Neural progenitor cell (in vitro differentiated cells): ENCODE measurements at places on chromosomes 1 and 21. TPM values are rescaled to one million over a fixed set of nuclear protein-coding genes. Genes with fewer than 3 reads are reported as not detected.
A peak's percentile ranks its signal among the peaks of the same experiment; 100 is the strongest.

DNA sequence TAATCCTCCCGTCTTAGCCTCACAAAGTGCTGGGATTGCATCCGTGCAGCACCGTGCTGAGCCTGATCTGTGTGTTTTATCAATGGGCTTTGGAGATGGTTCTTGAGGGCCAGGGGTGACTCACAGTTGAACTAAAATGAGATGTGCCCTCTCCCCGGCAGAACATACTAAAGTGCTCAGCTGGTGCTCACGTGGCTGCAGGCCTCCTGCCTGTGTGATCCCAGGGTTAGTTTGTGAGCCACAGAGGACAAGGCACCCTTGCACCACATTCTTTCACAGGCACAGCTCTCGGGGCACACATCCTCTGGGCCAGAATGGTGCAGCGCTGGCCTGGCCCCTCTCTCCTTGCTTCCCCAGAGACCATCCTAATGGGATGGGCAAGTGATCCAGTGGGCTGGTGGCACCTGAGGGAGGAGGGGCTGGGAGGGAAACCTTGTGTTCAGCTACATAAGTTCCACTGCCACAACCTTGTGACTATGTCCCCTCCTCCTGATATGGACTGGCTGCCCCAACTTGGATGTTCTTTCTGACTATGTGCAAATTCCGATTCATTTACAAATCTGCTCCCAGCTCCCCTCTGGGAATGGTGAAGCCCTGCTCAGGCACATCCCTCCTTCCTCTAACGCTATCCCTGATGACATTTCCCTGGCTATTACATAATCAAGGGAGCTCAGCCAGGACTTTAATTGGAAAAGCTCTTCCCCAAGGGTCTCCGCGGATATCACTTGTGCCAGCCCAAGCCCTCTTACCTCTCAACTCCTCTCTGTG, 197.0 kb upstream of the EDN2 start:
- H3K4me3 ChIP-seq = no peak overlapping the region
- H3K4me1 ChIP-seq = no peaks in the 10 kb centered on the region
- H3K27ac ChIP-seq = no peak overlapping the region
- DNase-seq = no peak
- no peaks in the 10 kb centered on the region for H3K36me3 ChIP-seq

DNA sequence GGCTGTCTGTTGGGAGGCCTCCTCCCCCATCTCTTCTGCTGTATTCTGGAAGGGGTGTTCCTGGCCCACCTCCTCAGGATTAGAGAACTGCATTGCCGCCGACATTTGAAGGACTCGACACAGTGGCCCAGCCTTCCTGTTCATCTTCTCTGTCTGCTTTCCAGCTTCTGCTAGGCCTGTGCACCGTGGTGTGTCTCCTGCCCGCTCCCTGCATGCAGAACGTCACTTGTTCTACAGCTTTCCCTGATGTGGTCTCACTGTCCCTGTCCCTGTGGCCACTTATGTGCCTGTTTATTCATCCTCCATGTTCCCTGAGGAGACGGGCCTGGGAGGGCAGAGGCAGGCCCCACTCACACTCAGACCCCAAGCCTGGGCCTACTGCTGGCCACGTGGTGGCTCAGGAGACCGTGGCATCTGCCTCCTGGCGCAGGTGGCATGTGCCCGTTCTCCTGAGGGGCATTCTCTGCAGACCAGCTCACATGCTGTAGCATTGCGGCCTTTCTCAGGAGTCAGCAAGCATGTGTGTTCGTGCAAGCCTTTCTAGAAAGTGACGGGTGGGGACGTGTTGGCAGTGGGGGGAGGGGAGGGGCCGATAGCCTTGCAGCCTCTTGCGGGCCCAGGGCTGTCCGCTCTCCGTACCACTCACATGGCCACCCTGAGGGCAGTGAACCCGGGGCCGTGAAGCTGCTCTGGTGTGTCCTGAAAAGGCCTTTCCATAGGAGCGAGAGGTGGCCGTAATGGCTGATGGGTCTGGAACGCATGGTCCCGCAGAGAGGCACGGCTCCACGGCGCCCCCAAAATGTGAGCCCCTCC, 35.9 kb downstream of the POFUT2 start:
- no peak overlapping the region for H3K4me3 ChIP-seq
- peaks cover 13% of the 10 kb centered on the region for H3K4me1 ChIP-seq
- H3K27ac ChIP-seq = no peak overlapping the region
- no peaks in the 10 kb centered on the region for H3K36me3 ChIP-seq
- peaks cover 7% of the 10 kb centered on the region for H3K27me3 ChIP-seq

DNA sequence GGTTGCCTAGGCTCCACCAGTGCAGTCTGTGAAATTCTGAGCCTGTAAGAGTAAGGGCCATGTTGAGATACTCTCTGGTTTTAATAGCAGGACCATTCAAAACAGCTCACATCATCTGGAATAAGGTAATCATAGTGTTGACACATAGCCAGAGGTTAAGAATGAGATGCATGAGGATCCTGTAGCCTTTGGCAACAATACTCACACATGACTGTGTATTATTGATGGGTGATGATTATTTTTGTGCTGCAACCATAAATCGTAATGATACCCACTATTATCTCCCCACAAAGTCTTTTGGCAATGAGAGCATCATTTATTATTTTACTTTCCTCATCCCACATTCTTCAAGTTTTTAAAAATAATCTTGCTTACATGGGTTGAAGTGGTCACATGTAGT, 35.5 kb downstream of the KCNK2 start:
- no peak for DNase-seq
- no peaks in the 10 kb centered on the region for H3K27me3 ChIP-seq
- no peak overlapping the region for H3K4me3 ChIP-seq
- H3K4me1 ChIP-seq = no peaks in the 10 kb centered on the region

Gene CYP4B1
- not detected in 2 replicates for total RNA-seq

Gene C8A
- total RNA-seq = not detected in 2 replicates

DNA sequence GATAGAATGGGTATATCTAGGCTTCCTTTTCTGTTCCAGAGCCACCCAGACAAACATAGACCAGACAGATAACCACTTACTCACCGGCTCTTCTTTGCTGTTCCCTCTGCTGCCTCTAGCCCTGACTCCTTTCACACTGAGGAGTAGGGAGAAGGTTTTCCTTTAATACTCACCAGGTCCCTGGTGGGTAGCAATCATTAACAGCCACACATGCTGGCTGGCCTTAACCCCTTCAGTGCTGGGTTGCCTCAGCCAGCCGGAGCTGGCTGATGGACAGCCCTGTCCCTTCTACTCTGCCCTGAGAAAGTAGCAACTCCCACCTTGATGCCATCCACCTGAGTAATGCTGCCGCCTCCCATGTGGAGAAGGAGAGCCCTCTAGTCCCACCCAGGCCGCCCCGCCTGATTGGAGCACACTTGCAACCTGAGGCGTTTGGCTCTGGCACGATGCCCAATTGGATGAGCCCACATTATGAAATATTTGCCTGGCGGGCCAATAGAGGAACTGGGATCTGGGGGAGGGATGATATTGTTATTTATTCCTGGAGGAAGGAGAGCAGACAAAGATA, 71.6 kb downstream of the PLEKHA6 start:
- no peak for DNase-seq
- peaks cover 42% of the 10 kb centered on the region for H3K4me1 ChIP-seq
- H3K36me3 ChIP-seq = no peaks in the 10 kb centered on the region
- no peak overlapping the region for H3K4me3 ChIP-seq

DNA sequence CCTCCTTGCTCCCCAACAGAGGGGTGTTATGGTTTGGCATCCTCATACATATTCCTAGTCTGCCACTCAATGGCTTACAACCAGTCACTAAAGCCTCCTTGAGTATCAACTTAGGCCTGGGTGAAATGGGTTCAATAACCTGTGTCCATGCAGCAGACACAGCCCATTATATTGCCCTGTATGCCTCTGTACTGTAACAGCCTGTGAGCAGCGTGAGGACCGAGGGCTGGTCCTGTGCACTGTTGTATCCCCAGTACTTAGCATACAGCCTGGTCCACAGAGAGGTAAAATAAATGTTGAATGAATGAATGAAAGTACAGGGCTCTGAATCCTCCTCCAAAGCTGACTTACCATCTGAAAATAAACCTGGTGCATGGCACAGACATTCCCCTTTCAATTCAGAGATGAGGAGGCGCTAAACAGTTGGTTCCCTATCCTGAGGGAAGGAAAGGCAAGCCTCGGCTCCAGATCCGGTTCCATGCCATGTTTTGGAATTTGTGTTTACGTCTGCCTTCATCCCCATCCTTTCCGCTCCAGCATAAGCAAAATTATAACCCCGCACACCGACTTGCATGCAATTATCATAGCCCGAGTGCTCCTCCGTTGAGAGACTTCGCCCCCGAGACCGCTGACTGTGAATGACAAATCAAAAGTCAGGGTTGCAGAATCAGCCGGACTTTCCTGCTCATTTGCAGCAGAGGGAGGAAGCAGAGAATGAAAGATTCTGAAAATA, 45.0 kb upstream of the DNAJC6 start:
- DNase-seq = peak; percentile 74
- peak overlapping the region; percentile 51 for H3K4me3 ChIP-seq
- H3K36me3 ChIP-seq = no peaks in the 10 kb centered on the region

Gene ATAD3C
- total RNA-seq = not detected in 2 replicates

DNA sequence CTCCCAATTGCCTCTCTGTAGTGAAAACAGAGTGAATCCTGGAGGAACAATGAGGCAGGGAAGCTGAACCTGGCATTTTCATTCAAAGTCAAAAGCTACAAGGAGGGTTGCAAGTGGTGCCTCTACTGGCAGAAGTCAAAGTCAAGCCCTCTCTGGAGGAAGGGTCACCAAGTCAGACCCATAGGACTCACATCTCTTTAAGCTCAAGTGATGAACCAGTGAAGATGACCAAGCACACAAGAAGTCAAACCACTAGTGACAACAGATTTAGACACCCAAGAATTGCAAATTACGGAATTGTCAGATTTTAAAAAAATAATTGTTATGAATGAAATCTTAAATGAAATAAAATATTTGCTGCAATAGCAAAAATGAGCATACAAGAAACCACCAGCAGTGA, 81.1 kb upstream of the ATP1B1 start:
- no peak for DNase-seq
- H3K4me3 ChIP-seq = no peak overlapping the region
- H3K27me3 ChIP-seq = no peaks in the 10 kb centered on the region

GRCh38 chr1:162094271-162094670, 24.8 kb downstream of the NOS1AP start:
- H3K4me3 ChIP-seq = no peak overlapping the region
- no peak overlapping the region for H3K27ac ChIP-seq
- no peaks in the 10 kb centered on the region for H3K36me3 ChIP-seq
- peaks cover 9% of the 10 kb centered on the region for H3K4me1 ChIP-seq
- DNase-seq = no peak
- H3K27me3 ChIP-seq = no peaks in the 10 kb centered on the region

DNA sequence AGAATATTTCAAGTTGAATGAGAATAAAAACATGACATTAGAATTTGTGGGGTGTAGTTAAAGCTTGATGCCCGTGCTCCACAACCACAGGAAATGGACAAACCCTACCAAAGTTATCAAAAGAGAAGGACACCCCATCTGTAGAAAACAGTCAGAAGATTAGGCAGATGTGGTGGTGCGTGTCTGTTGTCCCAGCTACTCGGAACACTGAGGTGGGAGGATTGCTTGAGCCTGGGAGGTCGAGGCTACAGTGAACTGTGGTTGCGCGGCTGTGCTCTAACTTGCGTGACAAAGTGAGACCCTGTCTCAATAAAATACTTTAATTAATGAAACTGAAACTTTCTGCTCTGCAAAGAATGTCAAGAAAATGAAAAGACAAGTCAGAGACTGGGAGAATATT, 1.5 kb upstream of the SPATC1L start:
- H3K27me3 ChIP-seq = no peaks in the 10 kb centered on the region
- no peak overlapping the region for H3K27ac ChIP-seq
- peaks cover 14% of the 10 kb centered on the region for H3K4me1 ChIP-seq
- no peak for DNase-seq

DNA sequence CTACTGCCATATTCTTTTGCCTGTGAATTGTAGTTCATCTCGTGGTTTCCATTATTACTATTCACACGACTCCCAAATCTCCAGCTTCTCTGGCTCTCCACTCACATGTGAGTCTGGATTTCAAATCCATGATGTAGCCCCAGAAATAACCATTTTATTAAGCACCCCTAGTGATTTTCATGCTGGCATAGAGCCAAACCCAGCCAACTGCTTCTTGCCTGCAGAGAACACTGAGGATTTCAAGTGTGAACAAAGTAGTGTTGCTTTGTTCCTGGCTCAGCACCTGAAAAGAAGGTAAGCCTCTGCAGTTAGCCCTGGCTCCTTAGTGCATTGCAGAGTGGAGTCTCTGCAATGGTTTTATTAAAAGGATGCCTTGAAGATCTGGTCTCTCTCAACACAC, 25.9 kb downstream of the UTP25 start:
- H3K36me3 ChIP-seq = peaks cover 8% of the 10 kb centered on the region
- no peak for DNase-seq
- no peak overlapping the region for H3K4me3 ChIP-seq
- H3K27me3 ChIP-seq = no peaks in the 10 kb centered on the region
- H3K4me1 ChIP-seq = no peaks in the 10 kb centered on the region

DNA sequence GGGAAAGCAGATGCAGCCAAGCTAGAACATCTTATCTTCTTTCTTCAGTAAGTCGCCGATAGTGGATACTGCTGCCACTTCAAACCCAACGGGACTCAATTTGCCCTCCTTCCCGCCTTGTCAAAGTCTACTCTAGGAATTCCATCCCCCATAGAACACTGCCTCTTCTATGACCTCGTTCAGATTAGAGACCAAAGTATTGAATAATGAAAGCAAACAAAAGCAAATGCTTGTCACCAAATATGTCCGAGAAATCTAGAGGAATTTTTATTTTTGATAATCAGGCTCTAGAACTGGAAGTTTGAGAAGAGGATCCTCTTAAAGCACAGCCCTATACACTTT, 853 bp upstream of the RRAGC start:
- no peaks in the 10 kb centered on the region for H3K36me3 ChIP-seq
- peak overlapping the region; percentile 87 for H3K4me3 ChIP-seq
- peak; percentile 33 for DNase-seq
- H3K4me1 ChIP-seq = peaks cover 11% of the 10 kb centered on the region

DNA sequence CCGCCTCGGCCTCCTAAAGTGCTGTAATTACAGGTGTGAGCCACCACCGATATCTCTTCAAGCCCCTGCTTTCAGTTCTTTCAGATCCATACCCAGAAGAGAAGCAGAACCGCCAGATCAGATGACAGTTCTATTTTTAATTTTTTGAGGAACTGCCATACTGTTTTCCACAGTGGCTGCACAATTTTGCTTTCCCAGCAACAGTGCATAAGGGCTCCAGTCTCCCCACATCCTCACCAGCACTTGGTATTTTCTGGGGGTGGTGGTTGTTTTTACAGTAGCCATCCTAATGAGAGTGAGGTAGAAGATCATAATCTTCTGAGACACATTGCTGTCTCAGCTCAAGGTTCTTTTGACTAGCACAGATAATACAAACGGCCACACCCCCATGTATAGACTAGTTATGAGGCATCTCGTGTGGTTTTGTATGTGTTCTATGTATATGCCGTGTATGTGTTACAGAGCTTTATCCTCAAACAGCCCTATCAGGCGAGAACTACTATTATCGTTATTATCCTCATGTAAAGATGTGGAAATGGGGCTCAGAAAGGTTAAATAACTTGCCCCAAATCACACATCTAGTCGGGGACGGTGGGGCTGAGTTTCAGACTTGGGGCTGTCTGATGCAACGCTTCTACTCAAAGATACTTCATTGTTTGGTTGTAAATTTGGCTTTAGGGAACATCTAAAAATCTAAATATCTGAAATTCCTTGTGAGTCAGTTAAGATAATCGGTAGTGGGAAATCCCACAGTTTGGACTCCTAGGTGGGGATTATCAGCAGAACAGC, 12.0 kb downstream of the FHAD1 start:
- no peak overlapping the region for H3K27ac ChIP-seq
- no peaks in the 10 kb centered on the region for H3K27me3 ChIP-seq
- no peak overlapping the region for H3K4me3 ChIP-seq
- no peak for DNase-seq
